ELR (cell line): ENCODE measurements at places on chromosomes 16 and 17.

DNA sequence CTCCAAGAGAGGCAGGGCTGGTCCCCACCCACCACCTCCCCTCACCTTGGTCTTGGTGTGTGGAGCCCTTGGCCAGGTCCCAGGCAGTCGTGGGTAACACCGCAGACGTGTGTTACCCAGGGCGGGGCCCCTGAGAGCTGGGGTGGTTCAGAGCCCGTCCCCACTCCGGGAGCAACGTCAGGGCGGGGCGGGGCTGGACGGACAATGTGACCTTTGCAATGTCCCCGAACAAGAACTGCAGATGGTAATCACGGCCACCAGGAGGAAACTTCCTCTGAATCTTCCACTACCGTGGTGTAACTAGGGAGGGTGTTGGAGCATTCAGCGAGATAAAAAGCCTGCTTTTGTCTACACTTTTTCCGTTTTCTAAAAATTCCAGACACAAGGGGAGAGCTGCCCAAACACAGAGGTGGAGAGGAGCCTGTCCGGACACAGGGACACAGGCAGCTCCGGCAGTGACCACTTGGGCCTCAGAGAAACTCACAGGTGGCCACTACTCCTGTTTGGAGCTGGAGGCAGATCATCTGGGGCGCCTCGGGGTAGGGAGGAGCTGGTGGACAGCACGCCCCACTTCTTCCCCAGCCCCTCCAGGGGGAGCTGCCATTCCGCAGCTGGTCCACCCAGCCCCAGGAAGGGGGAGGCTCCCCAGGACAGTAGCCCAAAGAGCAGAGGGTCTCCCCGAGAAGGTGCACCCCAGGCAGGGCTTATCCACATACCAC lies 14.2 kb upstream of the SLC38A10 start:
- peak; percentile 84 for DNase-seq

DNA sequence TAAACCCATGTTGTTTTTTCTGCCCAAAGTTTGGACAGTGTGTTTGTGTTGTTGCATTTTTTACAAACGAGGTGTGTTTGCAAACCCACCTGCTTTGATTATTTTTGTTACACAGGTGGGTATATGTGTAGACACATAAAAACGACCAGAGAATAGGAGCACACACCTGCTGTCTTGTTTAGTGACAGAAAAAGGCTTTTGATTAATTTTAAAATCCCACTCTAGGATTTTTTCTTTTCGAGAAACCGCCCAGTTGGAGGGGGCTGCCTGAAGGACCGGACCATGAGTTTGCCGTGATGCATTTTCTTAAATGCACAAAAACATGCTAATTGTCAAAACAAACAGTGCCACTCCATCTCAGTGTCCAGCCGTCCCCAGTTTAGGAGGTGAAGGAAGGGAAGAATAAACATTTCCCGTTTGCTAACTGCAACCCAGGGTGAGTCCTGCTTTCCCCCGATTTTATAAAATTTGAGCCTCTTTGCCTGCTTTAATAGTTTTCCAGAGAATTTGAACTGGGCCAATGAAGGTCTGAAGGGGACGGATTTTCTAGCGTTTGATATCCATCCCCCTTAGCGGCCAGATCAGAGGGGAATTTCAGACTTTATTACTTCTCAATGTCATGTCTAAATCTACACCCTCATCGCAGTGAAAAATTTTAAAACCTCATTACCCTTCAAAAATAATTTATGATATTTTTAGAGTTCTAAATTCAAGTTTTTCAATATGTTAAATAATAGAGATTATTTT lies 3.2 kb downstream of the FOXC2 start:
- DNase-seq = no peak

GRCh38 chr16:53556521-53556920 lies 53.5 kb upstream of the AKTIP start:
- no peak for DNase-seq

DNA sequence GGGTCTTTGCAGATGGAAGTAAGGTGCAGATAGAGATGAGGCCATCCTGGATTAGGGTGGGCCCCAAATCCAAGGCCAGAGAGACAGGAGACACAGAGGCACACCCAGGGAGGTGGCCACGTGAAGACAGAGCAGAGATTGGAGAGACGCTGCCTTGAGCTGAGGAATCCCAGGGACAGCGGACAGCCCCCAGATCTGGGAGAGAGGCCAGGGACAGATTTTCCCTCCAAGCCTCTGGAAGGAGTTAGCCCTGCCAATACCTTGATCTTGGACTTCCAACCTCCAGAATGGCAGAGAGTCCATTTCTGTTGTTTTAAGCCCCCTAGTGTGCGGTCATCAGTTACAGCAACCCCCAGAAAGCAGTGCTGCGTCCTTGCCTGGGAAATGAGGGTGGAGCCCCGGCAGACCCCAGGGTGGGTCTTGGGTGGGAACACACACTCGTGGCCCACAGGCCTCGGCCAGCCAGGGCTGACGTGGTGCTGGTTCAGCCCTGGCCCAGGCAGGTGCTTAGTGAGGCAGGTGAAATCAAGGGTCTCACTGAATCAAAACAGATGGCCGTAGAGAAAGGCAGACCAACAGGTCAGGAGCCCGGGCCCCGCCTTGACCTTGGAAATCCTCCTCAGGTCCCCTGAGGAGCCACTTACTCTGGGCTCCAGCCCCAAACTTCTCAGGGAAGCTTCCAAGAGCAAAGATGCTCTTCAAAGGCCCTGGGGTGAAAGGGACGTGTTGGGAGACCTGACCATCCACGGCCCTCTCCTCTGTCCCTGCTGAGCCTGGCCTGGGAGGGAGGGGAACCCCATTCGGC lies 169.3 kb downstream of the RBFOX3 start:
- no peak for DNase-seq

- DNase-seq = peak; percentile 84
Observed at GRCh38 chr17:83079352-83079747, at the start of gene METRNL. Gene METRNL, plus strand, starts transcription at chr17:83079609. Its CDS starts 207 bp downstream, at chr17:83079816.

GRCh38 chr16:69709456-69710084 lies 16.8 kb downstream of the NQO1 start:
- DNase-seq = peak; percentile 85
